ENCODE measurements at places on chromosomes 4 and X.

- no peak for DNase-seq
These were observed 122.4 kb upstream of the PDLIM3 start for GRCh38 chr4:185657699-185658098.

DNA sequence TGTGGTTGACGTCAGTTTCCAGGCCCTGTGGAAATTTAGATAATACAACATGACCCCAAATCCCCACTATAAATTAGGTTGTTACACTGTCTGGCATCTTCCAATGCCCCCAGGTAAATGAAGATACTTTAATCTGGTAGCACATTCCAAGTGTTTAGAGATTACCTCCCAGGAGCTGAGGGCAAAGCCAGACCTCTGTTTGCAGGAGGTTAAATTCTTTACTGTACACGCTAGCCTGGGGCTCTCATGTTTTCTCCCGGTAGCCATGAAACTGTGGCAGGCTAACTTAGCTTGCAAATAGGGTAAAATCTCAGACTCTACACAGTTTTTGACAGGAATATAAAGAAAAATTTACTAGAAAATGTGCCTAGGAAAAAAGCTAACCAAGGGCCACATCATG lies 450.0 kb downstream of the PDGFC start:
- DNase-seq, result no peak

- no peak for DNase-seq
These were observed 71.7 kb downstream of the DDX60L start for GRCh38 chr4:168408620-168409019.

DNA sequence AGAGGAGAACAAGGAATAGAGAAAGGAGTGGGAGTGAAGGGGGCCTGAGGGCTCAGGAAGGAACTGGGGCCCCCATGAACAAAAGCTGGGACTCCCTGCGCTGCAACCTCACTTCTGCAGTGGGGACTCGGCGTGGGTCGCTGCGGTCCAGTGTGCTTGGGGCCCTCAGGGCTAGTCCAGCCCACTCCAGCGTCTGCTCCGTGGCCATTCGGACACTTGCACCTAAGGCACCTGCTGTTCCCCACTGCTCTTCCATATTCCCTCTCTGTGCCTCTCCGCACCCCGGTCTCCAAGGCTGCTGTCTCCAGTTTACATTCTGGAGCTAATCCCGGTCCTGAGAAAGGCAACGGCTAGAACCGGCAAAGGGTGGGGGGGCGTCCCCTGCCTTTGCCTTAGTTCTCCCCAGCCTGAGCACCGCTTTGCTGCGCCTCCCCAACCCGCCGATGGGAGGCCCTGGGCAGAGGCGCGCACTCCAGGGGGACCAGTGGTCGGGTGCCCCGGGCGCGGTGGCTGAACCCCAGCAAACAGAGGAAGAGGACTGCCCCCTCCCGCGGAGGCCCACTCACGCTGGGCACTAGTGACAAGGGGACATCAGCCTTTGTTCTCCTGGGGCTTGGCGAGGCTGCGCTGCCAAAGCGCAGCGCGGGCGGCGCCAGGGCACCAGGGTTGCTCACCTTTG lies 327.7 kb upstream of the F9 start:
- no peak for DNase-seq

GRCh38 chr4:14446311-14446710 lies 556.0 kb upstream of the CPEB2 start:
- no peak for DNase-seq

- no peak for DNase-seq
These were observed 2.6 kb upstream of the ZNF674 start for GRCh38 chrX:46547857-46548256.

- DNase-seq, result no peak
These were observed 147.5 kb upstream of the SMIM31 start for GRCh38 chr4:164606478-164606877.

- no peak for DNase-seq
These were observed 1.8 kb upstream of the FAM50A start for GRCh38 chrX:154441984-154442707.

DNA sequence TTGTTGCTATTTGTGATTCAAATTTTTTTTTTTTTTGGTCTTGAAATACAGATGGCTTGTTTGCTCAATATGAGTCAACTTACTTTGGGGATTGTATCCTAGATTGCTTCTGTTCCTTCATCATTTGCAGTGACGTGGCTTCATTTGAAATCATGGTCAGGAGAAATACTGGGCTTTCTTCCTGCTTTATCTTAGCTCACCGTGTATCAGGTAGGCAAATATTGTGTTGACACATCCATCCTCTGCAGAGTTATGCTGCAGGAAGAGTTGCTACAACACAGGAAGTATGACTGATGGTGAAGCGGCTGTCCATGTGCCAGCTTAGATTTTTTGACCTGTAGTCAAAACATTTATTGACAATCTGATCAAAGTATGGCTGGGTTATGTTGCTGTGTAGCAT lies 232.2 kb downstream of the C4orf33 start:
- no peak for DNase-seq

- DNase-seq, result no peak
These were observed 131.2 kb upstream of the STX18 start for GRCh38 chr4:4673070-4673469.

DNA sequence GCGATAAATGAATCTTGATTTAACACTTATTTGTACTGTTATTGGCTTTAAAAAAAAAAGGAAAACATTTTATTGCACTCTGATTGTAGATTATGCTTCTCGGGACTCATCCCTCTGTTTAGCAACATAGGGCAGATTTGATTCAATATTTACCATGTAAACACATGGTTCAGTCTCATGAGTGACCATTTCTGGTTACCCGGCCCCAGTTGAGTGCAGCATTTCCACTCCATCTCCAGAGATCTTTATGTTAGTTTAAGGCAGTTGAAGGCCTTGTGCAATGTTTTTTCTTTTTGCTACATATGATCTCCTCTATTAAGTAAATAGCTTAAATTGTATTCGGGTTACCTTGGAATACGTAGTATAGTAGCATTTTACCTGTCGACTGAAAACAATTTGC lies 143.3 kb upstream of the RPS6KA3 start:
- no peak for DNase-seq

DNA sequence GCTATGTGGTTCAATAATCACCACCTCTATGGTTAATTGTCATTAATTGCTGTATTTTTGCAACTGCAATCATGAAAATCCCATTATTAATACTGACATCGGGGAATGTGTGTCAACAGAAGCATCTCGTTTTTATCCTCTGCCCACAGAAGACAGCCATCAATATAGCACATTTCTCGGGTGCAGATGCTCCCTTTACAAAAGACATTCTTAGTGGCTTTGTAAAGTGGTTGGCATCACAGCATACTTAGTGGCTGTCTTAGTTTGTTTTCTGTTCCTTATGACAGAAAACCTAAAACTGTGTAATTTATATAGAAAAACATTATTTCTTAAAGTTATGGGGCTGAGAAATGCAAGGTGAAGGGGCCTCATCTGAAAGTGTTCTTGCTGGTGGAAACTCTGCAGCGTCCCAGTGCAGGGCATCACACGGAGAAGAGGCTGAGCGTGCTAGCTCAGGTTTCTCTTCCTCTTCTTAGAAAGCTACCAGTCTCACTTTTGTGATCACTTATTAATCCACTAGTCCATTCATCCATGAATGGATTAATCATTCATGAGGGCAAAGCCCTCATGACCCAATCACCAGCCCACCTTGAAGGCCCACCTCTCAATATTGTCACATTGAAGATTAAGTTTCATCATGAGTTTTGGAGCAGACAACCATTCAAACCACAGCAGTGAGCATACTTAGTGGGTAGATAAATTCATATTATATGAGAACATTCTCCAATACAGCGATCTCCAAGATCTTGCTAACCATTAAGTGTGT lies 1067.7 kb upstream of the PABPC4L start:
- DNase-seq, result no peak

DNA sequence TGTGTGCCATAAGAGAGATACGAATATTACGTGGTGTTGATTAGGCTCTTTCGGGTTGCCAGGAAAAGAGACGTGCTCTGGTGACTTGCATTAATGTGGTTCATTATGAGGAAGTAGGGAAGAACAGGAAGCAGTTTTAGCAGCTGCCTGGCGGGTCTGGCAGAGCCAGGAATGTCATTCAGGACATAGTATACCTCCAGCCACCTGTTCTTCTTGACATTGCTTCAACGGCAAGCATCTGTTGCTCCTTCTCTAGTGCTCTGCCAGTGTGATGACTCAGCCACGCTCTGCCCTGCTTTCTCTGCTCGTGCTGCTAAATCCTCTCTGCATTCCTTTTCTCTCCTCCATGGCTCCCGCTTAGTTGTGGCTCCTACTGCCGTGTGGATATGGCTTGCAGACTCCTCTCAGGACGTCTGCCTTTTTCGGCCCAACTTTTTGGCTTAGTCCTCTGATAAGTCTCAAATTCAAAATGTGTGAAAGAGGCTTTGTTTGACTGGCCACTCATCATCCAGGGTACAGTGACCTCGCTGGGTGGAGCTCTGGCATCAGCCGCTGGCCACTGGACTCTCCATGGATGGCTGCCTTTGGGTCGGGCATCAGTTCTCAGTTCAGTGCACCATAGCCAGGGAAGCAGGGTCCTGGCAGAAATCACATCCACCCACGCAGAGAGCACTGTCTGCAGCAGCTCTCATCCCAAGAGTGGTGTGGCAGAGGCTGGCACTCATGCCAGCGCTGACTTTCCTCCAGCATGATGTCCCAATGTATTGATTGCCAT lies 89.3 kb upstream of the KLF3 start:
- no peak for DNase-seq

GRCh38 chr4:162700815-162701361 lies 465.8 kb downstream of the NAF1 start:
- DNase-seq, result no peak

GRCh38 chr4:159598602-159599001 lies 495.7 kb downstream of the RAPGEF2 start:
- DNase-seq, result no peak

- no peak for DNase-seq
These were observed 137.8 kb upstream of the RBPJ start for GRCh38 chr4:26183017-26183416.

All from stimulated activated CD8-positive, alpha-beta memory T cell treated with anti-CD3 and anti-CD28 coated beads, Interleukin-12 subunit alpha, Interleukin-12 subunit beta, amount 100 ng/mL, for 1 hour (primary cell).